Fibroblast of lung (primary cell): ENCODE measurements at places on chromosomes 1 and 21. TPM values are rescaled to one million over a fixed set of nuclear protein-coding genes. Genes with fewer than 3 reads are reported as not detected.

Gene GFI1
- under 0.01 TPM in 1 of 2 replicates, not detected in the other for total RNA-seq

Gene OBSCN
- total RNA-seq = 14.4 and 16.8 TPM in 2 replicates

Gene LCE1E
- not detected in 2 replicates for total RNA-seq

Gene FAM43B
- total RNA-seq = under 0.01 TPM in 1 of 2 replicates, not detected in the other

Gene F3
- total RNA-seq = 50.8 and 234 TPM in 2 replicates

GRCh38 chr21:46424621-46425020 is 34.1 kb upstream of the DIP2A start:
- DNase-seq = no peak

DNA sequence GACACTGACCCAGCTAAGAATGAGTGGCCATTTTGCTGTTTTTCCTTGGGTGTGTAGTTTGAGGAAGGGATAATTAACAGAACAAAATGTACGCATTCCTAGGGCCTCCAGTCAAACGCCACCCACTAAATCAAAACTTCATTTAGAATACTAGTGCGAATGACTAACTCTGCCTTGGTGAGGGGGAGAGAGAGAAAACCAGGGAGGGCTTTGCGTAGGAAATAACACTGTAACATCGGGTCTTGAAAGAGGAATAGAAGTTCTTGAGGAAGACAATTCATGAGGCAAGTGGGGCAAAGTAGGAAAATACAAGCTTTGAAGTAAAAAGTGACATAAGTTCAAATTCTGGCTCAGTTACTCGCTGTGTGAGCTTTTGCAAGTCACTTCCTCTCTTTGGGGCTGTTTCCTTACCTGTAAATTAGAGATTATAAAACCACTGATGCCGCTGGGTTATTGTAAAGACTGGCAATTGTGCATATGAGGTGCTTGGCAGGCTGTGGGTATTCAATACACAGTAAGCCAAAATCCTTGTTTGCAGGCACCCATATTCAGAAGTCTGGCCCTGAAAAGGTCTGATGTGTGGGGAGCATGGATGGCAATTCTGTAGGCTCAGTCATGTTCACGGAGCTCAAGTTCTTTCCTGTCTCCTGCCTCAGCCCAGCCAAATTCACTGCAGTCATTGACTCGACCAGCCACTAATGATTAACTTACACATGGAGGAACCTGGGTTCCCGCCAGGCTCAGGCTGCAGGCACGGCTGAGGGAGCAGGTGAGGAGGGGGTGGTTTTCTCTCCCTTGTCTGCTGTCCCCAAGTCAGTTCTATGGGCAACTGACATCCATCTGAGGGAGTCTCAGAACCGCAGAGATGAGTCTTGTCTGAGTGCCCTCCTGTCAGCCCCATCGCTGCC is 140.3 kb upstream of the CSF3R start:
- DNase-seq = no peak

DNA sequence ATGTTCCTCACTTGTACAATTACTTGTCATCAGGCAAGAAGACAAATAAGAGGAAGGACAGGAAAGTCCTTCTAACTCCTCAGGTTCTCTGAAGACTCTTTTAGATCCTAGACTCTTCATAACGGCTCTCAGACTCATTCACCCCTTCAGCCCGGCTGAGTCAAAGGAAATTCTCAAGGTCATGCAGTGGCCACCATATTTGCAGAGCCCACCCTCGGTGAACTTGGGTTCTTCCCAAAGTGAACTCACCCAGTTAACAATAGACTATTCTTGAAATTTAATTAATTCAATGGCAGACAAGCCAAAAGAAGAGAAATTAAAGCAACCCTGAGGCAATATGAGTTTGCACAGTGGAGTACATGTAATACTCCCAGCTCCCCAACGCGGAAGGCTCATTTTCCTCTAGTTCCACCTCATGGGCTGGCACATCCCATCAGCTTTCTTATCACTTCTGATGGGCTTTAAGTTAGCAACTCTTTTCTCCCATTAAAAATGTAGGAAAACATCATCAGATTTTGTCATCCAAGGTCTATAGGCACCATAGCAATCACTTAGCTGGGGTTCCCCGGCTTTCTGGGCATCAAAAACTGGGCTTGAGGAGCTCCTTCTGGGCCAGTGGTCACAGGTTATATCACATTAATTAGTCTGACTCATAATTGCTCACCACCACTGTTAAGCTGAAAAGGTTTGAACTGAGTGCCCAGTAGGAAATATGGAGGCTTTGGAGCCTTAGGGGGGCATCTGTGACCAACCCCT is 27.8 kb upstream of the TIAM1 start:
- DNase-seq = no peak

DNA sequence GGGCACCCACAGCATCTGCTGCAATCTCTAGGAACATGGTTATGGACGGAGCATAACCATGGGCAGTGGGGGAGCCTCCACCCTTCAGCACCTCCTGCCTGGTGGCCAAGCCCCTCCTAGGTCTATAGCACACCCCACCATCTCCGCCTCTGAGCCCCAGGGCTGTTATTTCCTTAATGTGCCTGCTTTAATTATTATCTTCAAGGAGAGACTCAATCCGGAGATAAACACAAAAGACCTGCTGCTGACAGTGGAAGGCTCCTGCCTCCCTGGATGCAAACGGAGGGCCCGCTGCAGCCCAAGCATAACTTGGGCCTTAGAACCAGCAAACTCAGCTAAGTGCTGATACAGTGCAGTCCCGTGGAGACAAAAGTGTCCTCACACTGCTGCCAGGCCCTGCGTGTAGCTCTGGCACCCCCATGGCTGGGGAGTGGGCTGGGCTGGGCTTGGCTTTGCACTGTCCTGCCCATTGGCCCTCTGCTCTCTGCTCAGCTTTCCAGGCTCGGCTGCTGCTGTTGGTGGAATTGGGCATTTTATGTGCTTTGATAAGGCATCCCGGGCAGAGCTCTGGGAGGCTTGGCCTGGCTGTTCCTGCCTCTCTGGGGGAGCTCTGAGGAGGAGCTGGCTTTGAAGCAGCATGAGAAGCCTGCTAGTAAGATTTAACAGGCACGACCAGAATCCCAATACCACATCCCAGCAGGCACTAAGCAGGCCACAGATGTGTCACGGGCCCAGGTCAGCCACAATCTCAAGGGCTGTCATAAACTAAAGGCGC is 620.2 kb downstream of the PTPRU start:
- no peak for DNase-seq

DNA sequence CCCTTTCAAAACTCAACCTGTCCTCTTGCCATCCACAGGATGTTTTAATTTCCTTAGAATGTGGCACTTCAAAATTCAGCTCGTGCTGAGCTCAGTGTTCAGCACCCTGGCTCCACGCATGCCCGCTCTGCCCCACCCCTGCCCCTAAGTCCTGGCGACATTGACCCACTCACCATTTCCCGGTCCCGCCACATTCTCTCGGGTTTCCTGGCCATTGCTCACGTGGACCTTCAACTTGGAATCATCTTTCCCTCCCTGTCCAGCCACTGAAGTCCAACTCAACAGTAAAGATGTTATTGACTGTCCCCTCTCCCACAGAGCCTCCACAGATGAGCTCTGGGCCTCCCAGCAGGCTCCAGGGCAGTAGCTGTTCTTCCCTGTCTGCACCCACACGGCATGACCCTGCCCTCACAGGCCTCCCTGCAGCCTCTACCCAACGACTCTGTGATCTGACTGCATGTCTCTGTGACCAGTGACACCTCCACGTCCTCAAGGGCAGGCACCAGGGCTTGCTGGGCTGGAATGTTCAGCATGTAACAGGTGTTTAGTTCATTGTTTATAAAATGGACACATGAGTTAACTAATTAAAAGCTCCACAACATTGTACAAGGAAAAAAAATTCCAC is 53.8 kb downstream of the ITPKB start:
- no peak for DNase-seq
